ENCODE measurements at places on chromosomes 5 and 9. TPM values are rescaled to one million over a fixed set of nuclear protein-coding genes. Genes with fewer than 3 reads are reported as not detected.

GRCh38 chr9:107422189-107423185 lies 67.1 kb downstream of the KLF4 start:
- DNase-seq, result peak; percentile 58

GRCh38 chr5:1882337-1883119 lies at the start of gene IRX4:
IRX4 (minus strand) TSS chr5:1882925; CDS start chr5:1882647, 278 bp downstream.
- DNase-seq, result no peak

GRCh38 chr5:25701936-25702335 lies 1057.2 kb upstream of the CDH10 start:
- DNase-seq, result no peak

- no peak for DNase-seq
Observed at GRCh38 chr9:86230858-86231257, 28.6 kb downstream of the C9orf153 start.

- no peak for DNase-seq
Observed at GRCh38 chr9:72943844-72944462, 8.9 kb downstream of the ALDH1A1 start.

The STPG3 gene
- not detected for total RNA-seq

The MLANA gene
- not detected for total RNA-seq

The GFI1B gene
- not detected for total RNA-seq

Data from HT1080 (cell line).